ENCODE measurements at places on chromosomes 5 and 9.

- peak; percentile 54 for DNase-seq
These were observed 4.3 kb upstream of the SLC22A5 start for GRCh38 chr5:132365213-132365612.

- DNase-seq: no peak
These were observed 1472.5 kb upstream of the CDH6 start for GRCh38 chr5:29720954-29721353.

GRCh38 chr5:17411436-17412402 lies 86.3 kb upstream of the TAF11L2 start:
- peak; percentile 54 for DNase-seq

GRCh38 chr9:95978106-95978505 lies 102.6 kb downstream of the ERCC6L2 start:
- no peak for DNase-seq

- no peak for DNase-seq
These were observed 119.1 kb downstream of the UGCG start for GRCh38 chr9:112015736-112016135.

DNA sequence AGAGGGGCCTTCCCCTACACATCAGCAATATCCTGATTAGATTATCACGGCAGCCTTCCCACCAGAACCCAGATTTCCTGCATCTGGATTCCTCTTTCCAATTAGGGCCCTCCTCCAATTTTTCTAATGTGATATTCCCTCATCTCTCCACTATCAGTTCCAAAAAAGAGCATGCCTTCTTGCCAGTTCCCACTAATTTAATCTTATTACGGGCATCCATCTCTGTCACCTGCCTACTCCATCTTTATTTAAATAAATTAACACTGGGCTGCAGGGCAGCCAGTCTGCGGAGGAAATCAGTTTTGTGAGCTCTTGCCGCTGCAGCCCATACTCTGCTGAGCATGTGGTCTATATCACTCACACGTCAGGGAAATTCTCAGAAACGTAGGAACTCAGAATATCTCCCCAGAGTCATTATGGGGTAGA lies 16.6 kb upstream of the FBP2 start:
- no peak for DNase-seq

DNA sequence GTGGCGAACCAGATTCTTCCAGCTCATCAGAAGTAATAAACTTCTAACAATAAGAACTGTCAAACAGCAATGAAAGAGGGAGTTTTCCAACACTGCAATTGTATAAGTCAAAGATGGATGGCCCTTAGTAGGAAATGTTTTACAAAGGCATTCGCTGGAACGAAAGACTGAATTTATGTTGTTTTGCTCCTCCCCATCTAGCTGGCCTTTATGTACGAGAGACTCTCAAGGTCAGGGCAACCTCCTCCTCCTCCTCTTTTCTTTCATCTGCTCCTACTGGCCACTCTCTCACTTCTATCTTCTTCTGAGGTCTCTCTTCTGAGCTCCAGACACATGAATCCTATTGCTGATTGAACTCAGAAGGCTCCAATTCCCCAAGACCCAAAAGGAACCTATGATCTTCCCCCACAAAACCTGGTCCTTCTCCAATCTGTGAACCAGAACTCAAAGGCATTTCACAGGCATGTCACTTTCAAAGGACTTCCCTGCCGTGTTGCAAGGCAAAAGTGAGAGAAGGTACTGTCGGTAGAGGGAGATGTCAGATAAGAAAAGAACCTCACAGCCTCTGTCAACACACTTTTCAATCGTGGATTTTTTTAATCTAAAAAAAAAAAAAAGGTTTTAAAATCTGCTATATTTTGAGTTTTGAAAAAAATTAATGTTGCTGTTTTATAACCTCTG lies 28.5 kb upstream of the PUM3 start:
- DNase-seq: peak; percentile 44

DNA sequence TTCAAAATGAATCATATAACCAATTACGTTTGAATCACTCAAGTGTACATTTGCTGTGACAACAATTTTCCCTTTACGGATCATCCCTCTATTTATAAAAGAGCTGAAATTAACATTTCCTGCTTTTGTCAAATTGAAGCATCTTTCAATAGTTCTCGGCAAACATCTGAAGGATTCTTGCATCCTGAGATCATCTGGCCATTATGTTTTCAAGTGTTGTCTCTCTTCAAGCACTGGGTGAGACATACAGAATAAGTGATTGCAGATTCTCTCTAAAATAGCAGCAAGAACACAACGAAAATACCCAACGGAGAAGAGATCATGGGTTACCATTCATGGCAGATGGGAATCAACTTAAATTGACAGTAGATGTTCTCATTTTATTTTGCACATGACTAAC lies 283.4 kb upstream of the GRAMD2B start:
- peak; percentile 63 for DNase-seq

Data from fibroblast of skin of scalp (primary cell).